Activated gamma-delta T cell treated with Interleukin-2 at 50 U/mL for 16 hours (primary cell): ENCODE measurements at places on chromosomes 6 and 20.

GRCh38 chr6:56625356-56625755 is 17.3 kb downstream of the DST start:
- DNase-seq = no peak

DNA sequence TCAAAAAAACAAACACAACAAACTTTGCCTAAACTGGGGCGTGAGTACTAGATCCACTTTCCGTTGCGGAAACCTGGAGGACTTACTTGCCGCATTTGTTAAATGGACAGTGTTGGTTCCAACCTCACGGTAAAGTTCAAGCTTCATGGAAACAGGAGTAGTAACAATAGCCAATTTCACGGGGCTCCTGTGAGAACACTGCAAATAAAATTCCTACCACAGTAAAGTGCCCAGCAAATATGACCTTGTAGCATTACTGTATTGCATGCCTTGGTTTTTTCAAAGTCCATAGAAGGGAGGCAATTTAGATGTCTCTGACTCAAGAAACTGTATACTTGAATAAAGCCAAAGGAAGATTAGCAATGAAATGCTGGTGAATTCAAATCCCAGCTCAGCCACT is 3.6 kb upstream of the CYP24A1 start:
- no peak for DNase-seq

- DNase-seq = no peak
Observed at GRCh38 chr6:149477544-149477943, 7.3 kb downstream of the ZC3H12D start.

- DNase-seq = no peak
Observed at GRCh38 chr6:63295553-63296194, 24.1 kb downstream of the LGSN start.

- peak; percentile 46 for DNase-seq
Observed at GRCh38 chr6:7723041-7723447, 2.9 kb upstream of the BMP6 start.

GRCh38 chr6:30885481-30885998 is 1.2 kb downstream of the DDR1 start:
- no peak for DNase-seq

GRCh38 chr20:44080064-44080463 is 106.9 kb downstream of the JPH2 start:
- DNase-seq = no peak

DNA sequence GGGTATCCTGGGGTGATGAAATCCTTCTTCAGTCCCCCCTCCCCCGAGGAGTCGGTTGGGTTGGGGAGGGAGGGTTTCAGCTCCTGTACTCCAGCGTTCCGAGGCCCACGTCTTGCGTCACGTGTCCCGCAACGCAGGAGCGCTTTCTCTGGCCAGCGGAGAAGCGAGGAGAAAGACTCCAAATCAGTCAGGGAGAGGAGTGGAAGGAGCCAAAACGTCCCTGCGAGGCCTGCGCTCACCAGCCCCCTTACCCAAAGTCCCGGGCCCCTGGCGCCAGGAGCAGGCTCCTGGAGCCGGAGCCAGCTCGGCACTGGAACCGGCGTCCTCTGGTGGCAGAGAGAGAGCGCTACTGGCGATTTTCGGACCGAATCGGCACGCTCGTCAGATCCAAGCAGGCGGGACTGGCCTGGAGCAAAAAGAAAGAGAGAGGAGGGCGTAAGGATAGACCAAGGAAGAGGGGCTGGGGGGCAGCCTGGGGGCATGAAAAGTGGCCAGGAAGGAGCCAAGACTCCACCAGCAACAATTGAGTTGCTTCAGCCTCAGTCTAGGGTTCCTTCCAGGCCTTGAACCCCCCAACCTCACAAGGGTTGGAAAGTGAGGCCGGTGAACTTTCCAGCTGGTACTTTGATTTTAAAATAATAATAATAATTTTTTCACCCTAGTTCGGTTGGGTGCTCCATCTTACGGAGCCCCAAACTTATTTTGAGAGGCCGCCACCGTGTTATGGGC is at the start of gene GNAS:
Gene GNAS, plus strand, starts transcription at position 174 of the 729 bp plus-strand sequence.
- no peak for DNase-seq

DNA sequence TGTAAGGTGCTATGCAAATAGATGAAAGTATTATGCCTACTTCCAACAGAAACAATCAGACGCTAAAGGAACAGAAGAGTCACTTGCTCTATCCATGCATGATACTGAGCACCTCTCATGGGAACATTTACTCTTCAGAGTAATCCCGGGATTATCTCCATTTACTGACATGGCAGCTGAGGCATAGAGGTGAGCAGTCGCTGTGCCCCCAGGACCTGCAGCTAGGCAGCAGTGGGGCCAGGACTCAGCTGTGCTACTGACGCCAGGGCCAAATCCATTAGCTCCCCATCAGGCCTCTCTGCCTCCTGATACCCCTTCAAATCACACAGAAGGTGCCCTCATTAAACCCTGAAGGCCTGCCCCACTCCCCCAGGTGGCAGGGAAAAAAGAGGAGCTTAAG is 51.9 kb downstream of the TRAM2 start:
- DNase-seq = no peak

DNA sequence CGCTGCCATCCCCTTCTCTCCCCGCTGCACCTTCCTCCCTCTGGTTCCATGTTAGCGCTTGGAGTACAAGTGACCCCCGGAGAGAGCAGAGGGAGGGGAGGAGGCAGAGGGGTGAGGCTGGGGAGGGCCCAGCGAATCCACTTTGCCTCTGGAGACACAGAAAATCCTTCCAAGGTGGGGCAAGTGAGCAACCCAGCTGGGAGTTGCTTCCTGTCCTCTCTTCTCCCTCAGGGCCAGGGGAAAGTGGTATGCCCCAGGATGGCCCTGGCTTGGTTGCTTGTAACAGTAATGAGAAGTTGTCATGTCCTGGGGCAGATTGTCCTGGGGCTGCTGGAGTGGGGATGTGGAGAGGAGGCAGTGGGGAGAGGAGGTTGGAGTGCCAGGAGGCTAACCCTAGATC is 691 bp upstream of the ANGPT4 start:
- no peak for DNase-seq

DNA sequence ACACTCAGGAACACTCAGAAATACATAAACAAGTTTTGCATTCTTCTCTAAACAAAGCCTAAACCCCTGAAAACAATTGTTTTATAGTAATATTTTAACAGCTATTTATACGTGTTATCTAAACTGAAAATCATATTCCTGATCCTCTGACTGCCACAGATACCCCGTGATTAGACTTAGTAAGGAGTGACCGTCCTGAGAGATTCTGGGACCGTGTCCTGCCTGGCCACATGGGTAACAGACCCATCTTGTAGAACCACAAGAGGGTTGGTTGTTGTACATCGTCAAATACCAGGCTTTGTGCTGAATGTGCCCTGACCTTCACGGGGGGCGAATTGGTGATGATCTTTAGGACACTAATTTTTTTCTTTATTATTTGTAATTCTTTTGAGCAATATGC is 214.4 kb downstream of the TMEM242 start:
- no peak for DNase-seq

GRCh38 chr6:23655525-23655924 is 470.5 kb upstream of the NRSN1 start:
- DNase-seq = no peak

DNA sequence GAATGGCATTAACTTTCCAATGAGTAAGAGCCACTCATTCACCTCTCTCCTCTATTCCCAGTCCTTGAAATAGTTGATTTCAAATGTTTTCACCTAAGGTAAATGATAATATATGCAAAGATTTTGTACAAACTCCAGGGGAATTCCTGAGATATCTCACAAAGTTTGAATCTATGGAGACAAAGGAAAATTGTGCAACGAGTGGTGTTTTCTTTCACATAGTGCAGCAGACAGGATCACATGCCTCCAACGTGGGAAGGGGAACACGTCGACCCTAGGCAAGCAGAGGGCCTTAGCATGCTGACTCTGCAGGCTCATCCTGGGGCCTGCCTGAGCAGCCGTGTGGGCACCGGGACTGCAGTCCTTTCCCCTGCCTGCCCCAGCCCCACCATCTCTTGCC is 195.6 kb upstream of the THBS2 start:
- no peak for DNase-seq

GRCh38 chr20:50354721-50355589 is 155.2 kb upstream of the PTPN1 start:
- DNase-seq = no peak

DNA sequence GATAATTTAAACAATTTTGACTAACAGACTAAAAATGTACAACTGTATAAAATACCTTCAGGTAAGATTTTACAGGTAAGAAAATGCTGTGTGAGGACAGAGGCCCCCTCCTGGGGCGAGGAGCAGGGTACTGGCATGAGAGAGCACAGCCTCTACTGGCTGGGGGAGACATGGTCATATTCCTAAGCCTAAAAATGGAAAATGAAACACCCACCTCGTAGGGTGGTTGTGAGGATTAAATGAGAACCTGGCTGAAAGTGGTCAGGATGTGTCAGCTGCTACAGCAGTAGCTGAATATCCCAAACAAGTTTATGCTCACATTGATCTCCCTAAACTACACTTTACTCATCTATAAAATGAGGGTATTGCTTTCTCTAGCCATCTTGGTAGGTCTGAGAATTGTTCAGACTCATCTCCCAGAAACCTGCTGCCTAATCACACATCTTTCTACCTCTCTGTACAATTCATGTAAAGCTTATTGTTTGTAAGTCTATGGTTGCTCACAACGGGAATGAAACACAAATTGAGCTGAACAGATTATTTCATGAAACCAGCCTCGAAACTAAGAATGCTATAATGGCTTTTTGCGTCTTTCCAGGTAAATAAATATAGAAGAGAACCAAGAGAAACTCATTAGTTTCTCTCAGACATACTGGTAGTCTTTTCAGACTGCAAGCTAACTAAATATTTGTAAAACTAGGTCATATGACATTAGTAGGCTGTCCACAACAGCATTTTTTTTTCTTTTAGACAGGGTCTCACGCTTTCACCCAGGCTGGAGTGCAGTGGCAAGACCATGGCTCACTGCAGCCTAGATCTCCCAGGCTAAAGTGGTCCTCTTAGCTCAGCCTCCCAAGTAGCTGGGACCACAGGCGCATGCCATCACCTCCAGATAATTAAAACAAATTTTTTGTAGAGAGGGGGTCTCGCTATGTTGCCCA is 69.6 kb downstream of the POPDC3 start:
- no peak for DNase-seq

- no peak for DNase-seq
Observed at GRCh38 chr6:136728976-136729515, 63.2 kb downstream of the MAP3K5 start.

GRCh38 chr6:77228279-77228678 is 235.0 kb downstream of the HTR1B start:
- no peak for DNase-seq

GRCh38 chr20:32301719-32302506 is 24.5 kb downstream of the KIF3B start:
- no peak for DNase-seq

DNA sequence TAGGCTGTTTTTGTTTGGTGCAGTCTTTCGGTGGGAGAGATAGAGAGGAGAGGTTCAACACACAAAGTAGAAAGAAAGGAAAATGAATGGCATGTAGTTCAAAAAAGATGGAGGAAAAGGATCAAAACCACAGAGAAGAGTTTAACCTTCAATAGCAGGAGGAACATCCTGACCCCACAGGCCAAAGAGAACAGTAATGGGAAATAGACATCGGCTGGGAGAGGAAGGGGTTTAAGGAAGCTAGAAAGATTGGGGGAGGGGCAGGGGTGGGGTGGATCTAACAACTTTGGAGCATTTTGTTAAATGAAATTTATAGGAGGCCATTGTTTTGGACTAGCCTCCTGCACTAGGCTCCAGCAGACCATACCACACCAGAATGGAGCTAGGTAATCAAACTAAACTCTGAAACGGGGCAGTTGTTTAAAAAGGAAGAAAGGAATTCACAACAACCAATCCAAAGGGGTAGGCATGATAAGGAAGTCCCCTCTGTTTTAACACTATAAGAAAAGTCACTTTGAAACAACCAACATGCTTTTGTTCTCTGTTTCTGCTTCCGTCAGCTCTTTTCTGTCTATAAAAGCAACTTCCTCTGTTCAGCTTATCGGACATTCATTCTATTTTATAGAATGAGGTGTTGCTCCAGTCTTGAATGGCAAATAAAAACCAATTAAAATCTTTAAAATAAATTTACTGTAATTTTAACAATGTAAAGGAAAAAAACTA is 82.6 kb downstream of the EPB41L2 start:
- DNase-seq = no peak

DNA sequence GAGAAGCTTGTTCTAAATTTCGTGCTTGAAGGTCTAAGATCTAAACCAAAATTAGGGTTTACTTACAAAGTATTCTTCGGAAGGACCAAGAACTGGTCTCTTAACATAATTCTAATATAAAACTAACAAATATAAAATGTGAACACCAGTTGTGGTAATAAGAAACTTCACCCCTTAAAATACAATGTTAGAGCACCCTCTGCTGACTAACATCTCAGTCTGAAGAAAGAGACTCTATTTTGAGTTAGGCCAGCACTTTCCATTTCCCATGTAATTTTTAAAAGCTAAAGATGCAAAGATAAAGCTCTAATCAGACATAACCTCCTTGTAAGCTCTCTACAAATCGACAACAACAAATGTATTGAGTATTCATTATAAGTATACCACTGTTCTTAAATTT is 24.6 kb downstream of the ATG5 start:
- DNase-seq = no peak

DNA sequence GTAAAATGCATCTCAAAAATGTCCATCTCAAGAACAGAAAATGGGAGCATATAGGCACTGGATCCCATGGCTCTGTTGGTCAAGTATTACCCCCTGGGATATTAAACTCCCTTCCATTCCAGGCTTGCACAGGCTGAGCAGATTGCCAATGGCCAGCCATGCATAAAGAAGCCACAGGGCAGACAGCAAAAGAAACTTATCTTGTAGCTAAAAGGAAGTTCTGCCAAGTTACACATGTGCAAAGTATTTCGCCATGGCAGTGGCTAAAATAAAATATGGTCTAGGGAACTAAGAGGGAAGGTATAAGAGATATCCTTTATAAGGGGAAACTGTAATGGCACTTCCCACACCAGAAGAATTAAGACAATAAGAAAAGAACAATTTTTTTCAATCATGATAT is 415.6 kb upstream of the BTBD3 start:
- DNase-seq = no peak

- no peak for DNase-seq
Observed at GRCh38 chr6:131367206-131367873, 205.7 kb upstream of the ARG1 start.

DNA sequence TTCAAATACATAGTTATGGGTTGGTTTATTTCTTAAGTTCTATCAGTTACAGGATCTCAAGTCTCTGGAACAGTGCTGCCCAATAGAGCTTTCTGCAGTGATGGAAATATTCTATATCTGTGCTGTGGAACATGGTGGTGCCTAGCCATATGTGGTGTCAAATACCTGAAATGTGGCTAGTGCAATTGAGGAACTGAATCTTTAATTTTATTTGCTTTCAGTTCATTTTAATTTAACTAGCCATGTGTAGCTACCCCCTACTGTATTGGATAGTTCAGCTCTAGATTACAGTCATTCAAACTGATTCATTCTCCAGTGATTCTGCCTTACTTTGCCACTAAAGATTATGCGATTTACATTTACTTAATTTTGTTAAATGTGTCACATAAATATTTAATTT is 503.2 kb downstream of the CDKAL1 start:
- no peak for DNase-seq
